MV-4-11 (cell line): ENCODE measurements at places on chromosomes 4 and X.
A peak's percentile ranks its signal among the peaks of the same experiment; 100 is the strongest.

GRCh38 chr4:62359441-62360155 lies 1159.5 kb downstream of the ADGRL3 start:
- no peak for DNase-seq

DNA sequence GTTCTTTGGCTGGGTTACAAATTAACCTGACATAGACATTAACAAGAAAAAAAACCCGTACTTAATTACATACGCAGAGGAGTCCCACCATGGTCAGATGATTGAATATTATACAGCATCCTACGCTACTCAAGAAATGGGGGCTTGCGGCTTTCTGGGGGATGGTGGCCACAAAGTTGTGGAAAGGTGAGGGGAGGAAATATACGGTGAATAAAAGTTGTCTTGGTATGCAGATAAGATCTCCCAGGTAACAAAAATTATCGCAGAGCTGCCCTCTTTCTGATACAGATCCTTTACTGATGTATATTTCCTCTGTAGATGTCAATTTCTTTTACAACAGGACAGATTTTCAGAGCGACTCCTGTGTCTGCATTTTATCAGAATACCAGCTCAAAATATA lies 890 bp downstream of the DCAF16 start:
- no peak for DNase-seq

DNA sequence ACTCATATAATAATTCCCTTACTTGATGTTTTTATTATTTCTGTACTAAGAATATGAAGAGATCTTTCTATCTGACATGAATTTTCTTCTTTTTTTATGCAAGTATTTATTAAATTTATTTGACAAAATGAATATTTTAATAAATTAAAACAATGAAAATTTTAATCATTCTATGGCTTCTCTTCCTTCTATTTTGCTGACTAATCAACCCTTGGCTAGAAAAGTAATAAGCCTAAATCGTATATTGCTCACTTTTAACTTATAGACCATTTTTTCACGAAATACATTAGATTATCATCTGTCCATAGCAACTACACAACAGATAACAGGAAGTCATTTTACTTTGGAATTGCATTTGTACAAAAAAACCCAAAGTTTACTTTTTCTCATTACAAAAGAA lies 38.6 kb downstream of the PRSS12 start:
- no peak for DNase-seq

- no peak for DNase-seq
Observed at GRCh38 chr4:86319390-86319789, 40.5 kb downstream of the MAPK10 start.

GRCh38 chr4:55173580-55173979 lies 48.2 kb upstream of the KDR start:
- DNase-seq, result no peak

DNA sequence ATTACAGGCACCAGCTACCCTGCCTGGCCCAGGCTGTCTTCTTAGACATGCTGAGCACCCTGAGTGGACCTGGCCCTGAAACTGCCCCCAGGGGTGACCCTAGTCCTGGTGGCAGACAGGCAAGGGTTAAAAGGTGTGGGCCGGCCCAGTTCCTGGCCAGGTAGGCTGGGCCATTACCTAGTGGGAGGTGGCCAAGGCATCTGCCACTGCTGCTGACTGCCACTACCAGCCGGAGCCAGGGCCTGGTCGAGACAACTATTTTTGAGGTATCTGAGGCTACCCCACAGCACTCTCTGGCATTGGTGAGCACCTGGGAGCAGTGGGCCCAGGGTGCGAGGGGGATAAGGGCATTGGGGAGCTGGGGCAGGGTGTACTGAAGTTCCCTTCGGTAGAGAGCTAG lies at the start of gene CCDC120:
Gene CCDC120 (plus strand): TSS at position 206 of the 400 bp plus-strand sequence. CDS start 3,043 bp downstream, outside the sequence.
- DNase-seq, result no peak

DNA sequence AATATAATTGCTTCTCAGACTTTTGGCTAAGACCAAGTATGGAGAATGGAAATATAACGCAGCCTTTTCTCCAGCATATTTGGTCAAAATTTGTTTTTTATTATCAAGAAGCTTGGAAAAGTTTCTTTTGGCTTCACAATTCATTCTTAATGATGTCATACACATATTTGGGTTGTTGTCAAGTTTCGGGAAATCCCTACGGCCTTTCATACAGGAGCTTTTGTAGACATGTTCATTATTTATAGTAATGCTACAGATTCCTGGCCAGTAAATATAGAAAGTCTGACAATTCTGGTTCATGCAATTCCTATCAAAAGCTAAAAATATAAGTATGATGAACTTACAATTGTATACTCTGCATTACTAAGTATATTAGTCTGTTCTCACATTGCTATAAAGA lies 112.9 kb downstream of the IRF2 start:
- no peak for DNase-seq

- DNase-seq, result no peak
Observed at GRCh38 chr4:78310007-78310739, 241.4 kb upstream of the ANXA3 start.

- DNase-seq, result no peak
Observed at GRCh38 chr4:152118819-152119553, 358.2 kb upstream of the GATB start.

DNA sequence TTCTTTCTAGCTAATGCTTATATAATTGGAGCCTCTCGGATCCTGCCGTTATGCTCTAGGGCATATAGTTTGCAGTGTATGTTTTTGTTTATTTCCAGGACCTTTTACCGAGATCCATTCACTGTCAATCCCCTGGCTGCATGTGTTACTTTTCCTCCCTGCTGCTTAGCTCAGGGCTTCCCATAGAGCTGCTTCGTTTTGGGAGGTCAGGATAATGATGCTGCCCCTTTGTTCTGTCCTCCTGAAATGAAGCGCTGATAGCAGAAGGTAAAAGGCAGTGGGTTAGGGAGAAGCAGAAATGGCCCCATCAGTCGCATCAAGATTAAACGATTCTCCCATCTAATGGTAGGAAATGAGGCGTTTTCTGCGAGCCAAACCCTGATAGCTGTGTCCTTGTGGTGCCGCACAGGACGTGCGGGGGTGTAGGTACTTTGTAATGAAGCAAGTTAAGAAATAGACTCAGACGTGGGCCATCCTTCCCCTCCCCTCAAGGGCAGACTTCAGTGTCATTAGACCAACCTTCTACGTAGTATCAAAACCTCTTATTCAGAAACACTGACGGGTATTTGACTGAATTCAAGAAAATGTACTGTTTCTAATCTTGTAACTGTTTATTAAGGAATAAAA lies 37.3 kb downstream of the AFF2 start:
- DNase-seq, result no peak

GRCh38 chr4:71243091-71243833 lies 95.6 kb upstream of the SLC4A4 start:
- peak; percentile 50 for DNase-seq

DNA sequence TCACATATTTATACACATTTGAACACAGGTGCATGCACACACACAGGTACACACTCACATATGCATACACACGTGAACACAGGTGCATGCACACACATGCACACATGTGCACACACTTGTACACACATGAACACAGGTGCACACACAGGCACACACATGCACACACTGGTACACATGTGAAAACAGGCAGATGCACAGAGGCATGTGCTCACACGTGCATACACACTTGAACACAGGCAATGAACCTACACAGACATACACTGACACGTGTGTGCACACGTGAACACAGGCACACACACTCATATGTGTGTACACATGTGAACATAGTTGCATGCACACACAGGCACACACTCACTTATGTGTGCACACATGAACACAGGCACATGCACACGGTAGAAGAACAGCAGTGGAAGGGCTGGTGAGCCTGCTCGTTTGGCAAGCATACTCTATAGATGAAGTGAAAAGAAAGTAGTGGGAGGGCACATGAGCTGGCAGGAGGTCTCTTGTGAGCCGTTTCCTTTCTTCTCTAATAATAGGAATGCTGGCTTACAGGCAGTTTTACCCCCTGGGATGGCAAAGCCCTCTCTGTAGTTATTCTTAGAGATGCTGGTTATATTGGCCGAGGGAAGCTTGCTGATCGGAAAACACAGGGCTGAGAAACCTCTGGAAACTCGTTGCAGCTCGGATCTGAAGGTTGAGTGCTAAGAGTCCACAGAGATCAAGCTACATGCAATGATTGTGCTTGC lies 279.6 kb upstream of the CLNK start:
- DNase-seq, result no peak

DNA sequence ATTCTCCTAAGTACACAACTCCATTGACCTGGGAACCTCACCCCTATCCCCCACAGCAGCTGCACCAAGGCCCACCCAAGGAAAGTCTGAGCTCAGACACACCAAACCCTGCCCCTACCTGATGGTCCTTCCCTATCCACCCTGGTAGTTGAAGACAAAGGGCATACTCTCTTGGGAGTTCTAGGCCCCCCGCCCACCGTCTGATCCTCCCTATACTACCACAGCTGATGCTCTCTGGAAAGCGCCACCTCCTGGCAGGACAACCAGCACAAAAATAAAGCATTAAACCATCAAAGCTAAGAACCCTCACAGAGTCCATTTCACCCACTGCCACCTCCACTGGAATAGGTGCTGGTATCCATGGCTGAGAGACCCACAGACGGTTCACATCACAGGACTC lies 83.6 kb downstream of the ANAPC10 start:
- DNase-seq, result no peak

- DNase-seq, result no peak
Observed at GRCh38 chrX:71659959-71660358, 7.4 kb upstream of the LOC101059915 start.
